ENCODE measurements at places on chromosomes 1 and 21. TPM values are rescaled to one million over a fixed set of nuclear protein-coding genes. Genes with fewer than 3 reads are reported as not detected.

The SIM2 gene
- 71.2 TPM for total RNA-seq

The S100A3 gene
- total RNA-seq: 4.6 TPM

The RNU1-2 gene
- total RNA-seq: under 0.01 TPM

The AADACL3 gene
- total RNA-seq: not detected

The TFAP2E gene
- total RNA-seq: 1.4 TPM

The THEM4 gene
- 18.1 TPM for total RNA-seq

The HPDL gene
- total RNA-seq: not detected

The SMIM1 gene
- total RNA-seq: 10.8 TPM

The LIN9 gene
- 21.9 TPM for total RNA-seq

The CELA3A gene
- total RNA-seq: not detected

The S100A7A gene
- total RNA-seq: not detected

The NAV1 gene
- total RNA-seq: 6.5 TPM

The ASPM gene
- total RNA-seq: 28.6 TPM

- peak; percentile 45 for DNase-seq
These were observed 15.7 kb upstream of the IGSF21 start for GRCh38 chr1:18091660-18092446.

DNA sequence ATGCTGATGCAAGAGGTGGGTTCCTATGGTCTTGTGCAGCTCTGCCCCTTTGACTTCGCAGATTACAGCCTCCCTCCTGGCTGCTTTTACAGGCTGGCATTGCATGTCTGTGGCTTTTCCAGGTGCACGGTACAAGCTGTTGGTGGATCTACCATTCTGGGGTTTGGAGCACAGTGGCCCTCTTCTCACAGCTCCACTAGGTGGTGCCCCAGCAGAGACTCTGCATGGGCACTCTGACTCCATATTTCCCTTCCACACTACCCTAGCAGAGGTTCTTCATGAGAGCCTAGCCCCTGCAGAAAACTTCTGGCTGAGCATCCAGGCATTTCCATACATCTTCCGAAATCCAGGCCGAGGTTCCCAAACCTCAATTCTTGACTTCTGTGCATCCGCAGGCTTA, 989.0 kb downstream of the PLA2G4A start:
- DNase-seq: peak; percentile 7

DNA sequence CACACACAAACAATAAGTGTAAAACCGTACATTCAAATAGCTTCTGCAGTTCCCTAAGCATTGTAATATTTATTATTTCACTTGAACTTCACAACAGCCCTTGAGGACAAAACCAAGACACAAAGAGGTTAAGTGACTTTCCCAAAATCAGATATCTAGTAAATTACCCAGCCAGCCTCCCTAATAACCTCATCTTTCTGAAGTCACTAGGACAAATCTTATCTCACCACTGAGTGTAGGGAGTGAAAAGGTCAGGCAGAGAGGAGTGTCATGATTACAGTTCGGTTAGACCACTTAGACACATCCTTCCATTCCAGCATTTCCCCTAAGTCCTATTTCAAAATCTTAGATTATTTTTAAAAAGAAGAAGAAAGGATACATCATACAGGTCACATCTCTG, 377.3 kb upstream of the NFIA start:
- no peak for DNase-seq

- peak; percentile 96 for DNase-seq
These were observed 143.9 kb downstream of the KAZN start for GRCh38 chr1:14742181-14742980.

- no peak for DNase-seq
These were observed 71.4 kb downstream of the CLIC6 start for GRCh38 chr21:34740198-34740597.

DNA sequence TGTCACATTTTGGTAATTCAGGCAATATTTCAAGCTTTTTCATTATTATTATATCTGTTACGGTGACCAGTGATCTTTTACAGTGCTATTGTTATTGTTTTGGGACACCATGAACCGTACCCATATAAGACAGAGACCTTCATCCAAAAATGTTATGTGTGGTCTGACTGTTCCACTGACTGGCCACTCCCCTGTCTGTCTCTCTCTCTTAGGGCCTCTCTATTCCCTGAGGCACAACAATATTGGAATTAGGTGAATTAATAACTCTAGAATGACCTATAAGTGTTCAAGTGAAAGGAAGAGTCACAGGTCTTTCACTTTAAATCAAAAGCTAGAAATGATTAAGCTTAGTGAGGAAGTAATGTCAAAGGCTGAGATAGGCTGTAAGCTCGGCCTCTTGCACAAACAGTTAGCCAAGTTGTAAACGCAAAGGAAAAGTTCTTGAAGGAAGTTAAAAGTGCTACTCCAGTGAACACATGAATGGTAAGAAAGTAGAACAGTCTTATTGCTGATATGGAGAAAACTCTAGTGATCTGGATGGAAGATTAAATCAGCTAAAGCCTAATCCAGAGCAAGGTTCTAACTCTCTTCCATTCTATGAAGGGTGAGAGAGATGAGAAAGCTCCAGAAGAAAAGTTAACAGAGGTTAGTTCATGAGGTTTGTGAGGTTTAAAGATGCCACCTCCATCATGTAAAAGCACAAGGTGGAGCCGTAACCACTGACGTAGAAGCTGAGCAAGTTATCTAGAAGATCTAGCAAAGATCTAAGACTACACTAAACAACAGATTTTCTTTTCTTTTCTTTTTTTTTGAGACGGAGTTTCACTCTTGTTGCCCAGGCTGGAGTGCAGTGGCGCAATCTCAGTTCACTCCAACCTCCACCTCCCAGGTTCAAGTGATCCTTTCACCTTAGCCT, 19.7 kb upstream of the DIPK1A start:
- no peak for DNase-seq

- no peak for DNase-seq
These were observed 48.9 kb upstream of the GADD45A start for GRCh38 chr1:67636146-67636545.

DNA sequence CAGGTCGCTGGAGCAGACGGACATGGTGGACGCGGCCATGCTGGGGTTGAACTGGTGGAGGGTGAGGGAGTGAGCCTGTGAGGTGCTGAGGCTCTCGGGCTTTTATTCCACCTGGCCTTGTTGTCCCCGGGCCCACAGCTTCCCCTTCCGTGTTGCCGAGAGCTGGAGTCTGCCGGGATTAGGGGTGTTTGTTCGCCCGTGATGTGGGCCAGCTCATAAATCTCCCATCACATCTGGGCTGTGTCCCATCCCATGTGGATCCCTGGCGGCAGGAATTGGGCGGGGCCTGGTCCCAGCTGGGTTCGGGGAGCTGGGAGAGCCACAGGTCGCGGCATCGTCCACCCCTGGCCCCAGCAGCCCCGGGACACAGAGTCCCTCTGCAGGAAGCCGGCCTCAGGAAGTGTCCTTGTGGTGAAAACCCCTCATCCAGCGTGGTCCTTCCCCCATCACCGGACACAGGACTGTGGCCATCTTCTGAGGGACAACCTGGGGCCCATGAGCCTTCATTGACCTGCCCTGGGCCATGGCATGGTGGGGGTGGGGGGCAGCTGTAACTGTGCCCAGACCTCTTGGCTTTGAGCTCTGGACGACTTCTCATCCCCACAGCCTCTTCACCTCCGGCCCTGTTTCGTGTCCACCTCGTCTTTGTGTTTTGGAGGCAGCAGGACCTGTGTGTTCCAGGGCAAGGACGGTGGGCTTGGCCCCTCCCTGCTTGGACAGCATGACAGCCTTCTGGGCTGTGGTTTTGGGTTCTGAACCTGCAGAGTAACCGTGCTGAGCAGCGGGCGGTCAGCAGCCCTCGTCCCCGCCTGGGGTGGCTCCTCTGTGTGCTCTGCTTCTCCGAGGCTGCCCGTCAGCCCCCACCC, at the start of gene KRTAP10-6:
TSS of gene KRTAP10-6 (minus strand) at position 60 of the 866 bp plus-strand sequence. CDS start at position 39, 21 bp downstream.
- no peak for DNase-seq

DNA sequence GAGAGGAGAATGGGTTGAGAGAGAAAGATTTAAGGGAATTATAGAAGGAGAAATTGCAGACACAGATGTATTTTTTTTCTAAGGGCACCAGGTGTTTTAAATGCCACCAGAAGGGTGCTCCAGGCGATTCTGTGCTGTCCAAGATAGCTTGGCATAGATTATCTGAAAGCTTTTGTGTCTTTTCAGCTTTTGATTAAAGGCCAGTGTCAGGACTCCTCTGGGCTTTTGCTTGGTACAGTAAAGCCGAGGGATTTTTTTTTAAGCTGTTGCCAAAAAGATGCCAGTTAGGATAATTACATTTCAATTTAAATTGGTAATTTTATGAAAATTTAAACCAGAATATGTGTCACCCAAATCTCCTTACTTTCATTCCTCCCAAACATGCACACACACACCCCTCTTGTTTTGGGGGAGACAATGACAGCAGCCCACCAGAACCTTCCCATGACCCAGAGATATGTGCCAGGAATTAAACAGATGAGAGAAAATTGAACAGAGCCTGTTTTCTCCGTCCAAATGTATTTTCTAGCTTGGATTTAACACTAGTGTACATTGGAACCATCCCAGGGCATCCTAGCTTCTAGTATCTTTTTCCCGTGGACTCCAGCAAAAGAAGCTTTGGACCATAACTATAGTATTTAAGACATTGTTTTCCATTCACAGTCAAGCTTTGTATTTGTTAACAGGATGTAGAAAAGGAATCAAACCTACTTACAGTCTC, 670.7 kb upstream of the CXADR start:
- no peak for DNase-seq

GRCh38 chr1:114482585-114482984, 28.4 kb downstream of the TRIM33 start:
- DNase-seq: no peak

GRCh38 chr1:91661121-91661520, 160.5 kb downstream of the CDC7 start:
- no peak for DNase-seq

DNA sequence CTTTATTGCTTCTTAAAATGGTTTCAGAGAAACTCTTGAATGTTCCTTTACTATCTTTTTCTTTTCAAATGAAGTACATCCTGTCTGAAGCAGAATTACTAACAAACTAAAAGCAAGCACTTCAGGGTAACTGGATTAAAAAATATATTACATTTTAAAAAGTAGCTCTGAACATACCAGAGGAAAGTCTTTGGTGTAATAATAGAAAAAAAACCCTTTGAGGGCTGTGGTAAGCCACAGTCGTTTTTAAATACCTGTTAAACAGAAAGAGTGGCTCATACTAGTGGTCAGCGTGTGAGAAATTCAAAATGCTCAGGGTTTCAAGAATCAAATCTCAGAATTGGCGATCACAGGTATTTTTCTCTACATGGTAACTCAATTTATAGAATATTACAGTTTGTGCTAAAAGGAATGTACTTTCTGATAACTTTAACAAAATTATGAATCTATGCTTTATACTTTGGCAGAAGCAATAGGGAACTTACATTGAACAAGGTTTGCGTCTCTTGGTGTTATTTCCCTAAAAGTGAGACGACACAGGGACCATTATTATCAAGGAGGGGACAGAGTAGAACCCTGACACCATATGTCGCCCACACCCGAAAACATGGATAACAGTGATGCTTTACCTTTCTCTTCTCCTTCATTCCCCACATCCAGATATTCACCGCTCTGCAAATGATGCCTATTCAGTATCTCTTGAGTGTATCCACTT, 97.0 kb upstream of the DPH5 start:
- DNase-seq: no peak

DNA sequence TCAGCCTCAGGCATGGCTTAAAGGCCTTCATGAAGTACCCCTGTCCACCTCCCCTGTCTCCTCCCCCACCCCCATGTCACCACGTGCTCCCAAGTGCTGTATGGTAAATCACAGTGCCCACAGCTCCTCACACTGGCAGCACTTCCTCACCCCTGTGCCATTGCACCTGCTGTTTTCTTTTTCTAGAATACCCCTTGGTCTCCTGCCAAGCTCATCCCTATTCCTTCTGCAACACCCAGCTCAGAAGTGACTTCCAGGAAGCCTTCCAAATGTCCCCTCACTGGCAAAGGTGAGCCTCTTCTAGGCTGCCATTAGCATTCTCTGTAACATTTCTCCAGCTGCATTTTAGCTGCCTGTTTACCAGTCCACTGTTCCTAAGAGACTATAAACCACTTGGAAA, 9.4 kb downstream of the AKNAD1 start:
- no peak for DNase-seq
